ENCODE measurements at places on chromosomes 7 and 10.

DNA sequence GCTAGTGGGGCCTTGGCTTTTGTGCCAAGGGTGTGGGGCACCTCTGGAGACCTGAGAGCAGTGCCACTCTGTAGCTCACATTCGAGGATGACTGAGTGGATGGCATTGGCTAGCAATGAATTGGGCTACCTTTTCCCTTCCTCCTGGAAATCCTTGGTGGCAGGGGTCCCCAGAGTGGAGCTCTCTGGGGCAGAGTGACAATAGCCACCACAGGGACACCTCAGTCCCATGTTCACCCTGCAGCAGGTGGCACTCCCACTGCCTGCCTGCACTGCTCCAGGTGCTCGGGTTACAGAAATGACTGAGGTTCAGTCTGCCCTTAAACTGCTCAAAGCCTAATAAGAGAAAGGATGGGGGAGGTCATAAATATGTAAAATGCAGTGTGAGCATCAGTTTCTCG lies 17.8 kb downstream of the BTBD16 start:
- no peak for DNase-seq

DNA sequence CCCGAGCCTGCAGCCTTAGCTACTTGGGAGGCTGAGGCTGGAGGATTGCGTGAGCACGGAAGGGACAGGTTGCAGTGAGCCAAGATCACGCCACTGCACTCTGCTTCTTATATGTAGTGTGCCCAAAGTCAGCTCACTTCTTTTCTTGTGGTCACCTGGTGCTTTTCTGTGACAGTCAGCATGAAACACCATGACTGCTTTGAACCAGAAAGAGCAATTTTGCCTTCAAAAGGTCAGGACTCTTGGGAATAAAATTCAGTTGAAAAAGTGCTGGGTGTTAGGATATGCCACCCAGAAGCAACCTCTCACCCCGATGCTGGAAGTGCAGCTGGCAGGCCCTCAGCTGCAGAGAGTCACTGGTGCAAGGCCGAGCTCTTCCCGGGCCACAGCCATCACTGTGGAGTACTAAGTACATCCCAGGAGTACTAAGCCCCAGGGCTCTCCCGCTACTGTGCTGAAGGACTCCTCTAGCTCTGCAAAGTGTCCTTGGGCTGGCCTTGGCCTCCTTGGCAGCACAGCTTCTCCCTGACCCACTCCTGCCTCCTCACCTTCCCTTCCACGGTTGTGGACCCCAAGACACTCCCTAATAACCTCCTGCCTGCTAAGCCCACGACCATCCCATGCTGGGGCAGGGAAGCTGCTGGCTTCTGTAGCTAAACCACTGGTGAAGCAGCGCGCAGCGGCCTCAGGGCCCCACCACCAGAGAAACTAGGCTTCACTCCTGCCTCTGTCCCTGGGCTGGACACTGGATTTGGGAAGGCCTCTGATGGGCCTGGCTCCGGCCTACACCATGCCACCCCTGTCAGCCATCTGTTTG lies 17.6 kb upstream of the GDI2 start:
- DNase-seq, result no peak

DNA sequence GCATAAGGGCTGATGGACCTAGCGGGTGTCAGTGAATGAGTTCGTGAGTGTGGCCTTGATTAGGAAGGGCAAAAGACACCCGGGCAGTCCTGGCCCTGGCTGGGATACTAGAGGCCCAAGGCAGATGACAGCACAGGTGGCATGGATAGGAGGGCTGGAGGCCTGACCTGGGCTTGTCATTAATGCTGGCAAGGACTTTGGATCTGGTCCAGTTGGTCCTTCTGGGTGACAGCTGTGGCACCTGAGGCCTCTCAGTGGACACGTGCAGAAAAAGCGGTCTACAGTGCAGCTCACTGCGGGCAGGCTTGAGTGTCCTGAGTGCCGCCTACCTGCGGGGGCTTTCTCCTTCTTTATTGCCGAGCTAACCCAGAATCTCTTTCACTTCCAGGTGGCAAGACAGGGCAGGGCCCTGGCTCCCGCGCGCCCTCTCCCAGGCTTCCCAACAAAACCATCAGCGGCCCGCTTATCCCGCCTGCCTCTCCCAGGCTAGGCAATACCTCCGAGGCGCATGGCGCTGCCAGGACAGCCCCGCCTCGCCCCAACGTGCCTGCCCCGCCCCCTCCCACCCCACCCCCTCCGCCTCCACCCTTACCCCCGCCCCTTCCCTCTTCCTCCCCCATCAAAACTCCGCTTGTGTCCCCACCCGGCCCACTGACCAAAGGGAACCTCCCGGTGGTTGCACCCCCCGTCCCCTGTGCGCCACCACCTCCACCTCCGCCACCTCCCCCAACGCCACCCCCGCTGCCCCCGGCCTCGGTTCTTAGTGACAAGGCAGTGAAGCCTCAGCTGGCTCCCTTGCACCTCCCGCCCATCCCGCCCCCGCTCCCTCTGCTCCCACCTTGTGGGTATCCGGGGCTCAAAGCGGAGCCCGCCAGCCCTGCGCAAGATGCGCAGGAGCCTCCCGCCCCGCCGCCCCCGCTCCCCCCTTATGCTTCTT lies 77.4 kb downstream of the WIPF3 start:
- DNase-seq, result no peak

GRCh38 chr7:34776748-34777358 lies 118.8 kb downstream of the NPSR1 start:
- DNase-seq, result no peak

DNA sequence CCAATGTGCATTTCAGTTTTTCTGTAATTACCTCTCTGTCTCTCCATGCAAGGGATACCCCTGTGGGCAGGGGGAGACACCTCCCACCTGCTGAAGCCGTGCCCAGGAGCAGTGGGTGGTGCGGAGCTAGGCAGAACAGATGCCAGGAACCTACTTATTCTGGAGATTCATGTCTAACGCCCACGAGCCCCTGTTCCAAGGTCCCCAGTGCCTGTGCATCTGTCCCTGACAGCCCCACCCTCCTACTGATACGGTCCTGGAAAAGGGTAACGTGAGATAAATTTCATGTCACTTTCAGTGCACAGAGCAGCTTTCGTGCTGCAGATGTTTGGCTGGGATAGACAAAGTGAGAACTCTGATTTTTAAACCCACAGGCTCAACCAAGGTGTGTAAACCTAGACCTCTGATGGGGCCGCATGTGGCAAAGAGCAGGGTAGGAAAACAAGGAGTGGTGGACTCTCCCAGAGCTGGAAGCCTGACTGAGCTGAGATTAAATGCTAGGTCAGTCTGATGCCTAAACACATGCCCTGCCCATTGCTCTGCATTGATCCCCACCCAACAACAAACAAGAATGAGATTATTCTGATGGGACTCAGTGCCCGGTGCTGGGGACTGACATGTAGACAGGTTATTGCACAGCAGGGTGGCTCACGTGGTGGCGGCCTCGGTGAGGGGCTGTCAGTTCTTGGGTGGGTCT lies 123.6 kb upstream of the GDF10 start:
- no peak for DNase-seq

- no peak for DNase-seq
These were observed 14.8 kb downstream of the YKT6 start for GRCh38 chr7:44215531-44215930.

DNA sequence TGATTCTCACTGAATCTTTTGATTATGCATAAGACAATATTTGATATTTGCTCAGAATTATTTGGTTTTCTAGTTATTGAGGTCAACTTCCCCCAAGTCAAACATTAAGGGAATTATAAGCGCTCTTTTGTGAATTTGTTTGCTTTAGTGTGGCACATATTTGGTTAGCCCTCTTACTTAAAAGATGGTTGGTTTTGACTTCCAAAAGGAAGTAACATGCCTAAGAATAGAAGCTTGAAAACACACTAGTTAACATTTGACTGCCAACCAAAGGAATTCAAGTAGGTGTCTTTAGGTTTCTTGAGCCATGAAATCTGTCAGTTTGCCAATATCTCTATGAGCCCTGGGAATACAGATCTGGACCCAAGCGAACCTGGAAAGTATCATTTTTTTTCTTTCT lies 24.9 kb downstream of the STEAP4 start:
- no peak for DNase-seq

DNA sequence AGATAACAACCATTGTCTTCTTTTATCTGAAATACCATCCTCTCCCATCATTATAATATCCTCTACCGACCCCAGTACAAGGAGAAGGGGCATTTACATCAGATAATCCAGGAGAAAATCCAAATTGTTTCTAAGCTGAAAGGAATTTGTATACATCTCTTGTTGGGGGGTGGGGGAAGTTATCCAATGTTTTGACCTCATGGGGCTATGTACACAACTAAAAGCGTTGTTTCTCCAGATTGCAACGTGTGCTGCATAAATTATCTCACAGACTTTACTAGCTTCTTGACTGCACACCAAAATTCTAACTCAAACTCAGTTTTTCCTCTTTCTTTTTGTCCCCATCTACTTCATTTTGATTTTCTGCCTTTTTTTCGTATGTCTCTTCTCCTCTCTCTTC lies 156.7 kb downstream of the TWIST1 start:
- no peak for DNase-seq

DNA sequence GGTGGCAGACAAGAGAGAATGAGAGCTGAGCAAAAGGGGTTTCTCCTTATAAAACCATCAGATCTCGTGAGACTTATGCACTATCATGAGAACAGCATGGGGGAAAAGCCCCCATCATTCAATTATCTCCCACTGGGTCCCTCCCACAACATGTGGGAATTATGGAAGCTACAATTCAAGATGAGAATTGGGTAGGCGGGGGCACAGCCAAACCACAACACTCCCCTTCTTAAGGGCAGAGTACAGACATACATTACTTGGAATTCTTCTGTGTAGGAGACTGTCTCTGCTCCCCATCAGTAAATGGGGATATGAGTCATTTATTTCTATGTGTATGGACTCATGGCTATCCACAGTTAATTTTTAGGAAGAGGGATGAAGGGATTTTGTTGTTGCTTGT lies 31.2 kb downstream of the FAM171A1 start:
- no peak for DNase-seq

DNA sequence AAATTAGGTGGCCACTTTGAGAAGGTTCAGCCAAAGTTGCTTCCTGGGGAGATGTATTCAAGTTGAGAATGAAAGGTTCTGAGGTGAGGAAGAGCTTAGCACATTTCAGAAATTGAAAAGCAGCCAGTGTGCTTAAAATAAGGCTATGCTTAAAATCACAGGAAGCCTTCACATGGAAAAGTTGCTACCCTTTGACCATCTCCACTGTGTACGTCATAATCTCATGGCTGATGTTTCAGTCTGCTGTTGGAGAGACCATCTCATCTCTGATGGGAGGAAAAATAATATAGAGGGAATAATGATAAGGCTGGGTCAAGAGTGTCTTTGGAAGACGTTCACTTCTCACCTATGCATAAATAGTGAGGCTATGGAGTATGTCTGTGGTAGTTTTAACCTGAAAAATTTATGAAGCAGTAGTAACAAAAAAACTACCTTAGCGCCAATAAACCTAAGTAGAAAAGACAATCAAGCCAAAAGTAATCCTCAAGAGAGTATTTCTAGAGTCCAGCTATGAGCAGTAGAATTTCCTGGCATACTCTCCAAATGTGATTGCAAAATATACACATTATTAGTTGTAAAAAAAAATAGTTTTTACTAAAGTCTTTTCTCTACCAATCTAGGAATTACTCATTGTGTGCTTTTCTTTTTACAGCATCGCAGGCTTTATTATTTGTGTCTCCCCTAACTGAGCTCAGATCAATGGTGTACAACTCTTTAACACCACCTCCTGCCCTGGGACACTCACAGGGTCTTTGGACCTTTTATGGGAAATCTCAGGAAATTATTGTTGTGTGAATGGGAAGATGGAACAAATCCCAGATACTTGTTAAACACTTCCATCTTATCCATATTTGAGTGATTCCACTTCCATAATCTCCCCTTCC lies 435.2 kb upstream of the LRGUK start:
- DNase-seq, result no peak

- DNase-seq, result no peak
These were observed 149.5 kb downstream of the RGS10 start for GRCh38 chr10:119393019-119393418.

DNA sequence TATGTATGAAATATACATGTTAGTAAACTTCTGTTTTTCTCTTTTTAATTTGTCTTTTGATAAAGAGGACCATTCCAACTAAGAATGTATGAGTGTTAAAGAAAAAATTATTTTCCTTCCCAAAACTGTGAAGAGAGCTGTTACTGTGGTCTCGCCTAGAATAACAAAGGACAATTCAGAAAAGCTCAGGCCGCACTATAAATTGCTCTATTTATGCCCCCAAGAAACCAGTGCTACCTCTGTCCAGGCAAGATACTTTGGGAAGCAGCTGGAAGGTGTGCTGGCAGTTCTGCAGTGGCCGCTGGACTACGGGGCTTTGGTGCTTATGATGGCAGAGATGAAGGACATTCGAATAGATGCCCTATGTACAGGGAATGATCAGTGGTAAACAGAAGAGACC lies 252.1 kb downstream of the DOCK4 start:
- no peak for DNase-seq

DNA sequence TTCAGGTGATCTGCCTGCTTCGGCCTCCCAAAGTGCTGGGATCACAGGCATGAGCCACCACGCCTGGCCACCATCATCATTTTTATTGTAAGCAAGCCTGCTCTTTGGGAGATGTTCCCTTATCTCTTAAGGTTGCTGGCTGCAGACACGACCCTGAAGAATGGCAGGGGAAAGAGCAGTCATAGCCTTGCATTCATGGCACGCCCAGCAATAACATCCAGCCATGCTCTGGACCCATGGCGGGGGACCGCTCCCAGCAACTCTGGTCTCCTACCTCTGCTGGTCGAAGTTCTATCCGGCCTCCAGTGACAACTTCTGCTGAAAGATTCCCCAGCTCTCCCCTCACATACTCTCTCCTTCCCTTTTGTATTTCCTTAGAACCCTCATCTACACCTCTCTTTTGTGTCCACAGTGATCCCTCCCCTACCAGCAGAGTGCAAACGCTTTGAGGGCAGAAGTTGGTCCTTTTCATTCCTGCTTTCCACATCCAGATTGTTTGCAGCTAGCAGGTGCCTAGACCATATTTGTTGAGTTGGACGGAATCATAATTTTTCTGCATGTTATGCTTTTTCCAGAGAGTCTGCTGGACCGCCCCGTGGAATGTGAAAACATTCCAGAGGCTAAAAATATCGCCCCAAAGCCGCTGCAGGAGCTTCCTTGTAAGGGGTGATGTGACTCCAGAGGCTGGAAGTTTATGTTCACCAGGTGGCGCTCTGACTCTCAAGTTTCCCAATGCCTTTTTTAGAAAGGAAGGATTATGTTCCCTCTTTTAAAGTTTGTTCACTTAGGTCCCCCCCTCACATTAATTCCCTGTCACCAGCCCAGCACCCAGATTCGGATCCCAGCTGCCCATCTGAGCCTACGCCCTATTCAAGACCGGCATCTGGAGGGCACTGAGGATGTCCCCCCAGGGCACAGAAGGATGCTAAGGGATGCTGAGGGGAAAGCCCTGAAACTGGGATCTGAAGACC lies 4.3 kb upstream of the MARVELD1 start:
- DNase-seq, result no peak

- DNase-seq, result no peak
These were observed 21.0 kb upstream of the CCDC71L start for GRCh38 chr7:106681815-106682495.
